CD8-positive, alpha-beta memory T cell (primary cell): ENCODE measurements at places on chromosomes 2 and 18. TPM values are rescaled to one million over a fixed set of nuclear protein-coding genes. Genes with fewer than 3 reads are reported as not detected.

DNA sequence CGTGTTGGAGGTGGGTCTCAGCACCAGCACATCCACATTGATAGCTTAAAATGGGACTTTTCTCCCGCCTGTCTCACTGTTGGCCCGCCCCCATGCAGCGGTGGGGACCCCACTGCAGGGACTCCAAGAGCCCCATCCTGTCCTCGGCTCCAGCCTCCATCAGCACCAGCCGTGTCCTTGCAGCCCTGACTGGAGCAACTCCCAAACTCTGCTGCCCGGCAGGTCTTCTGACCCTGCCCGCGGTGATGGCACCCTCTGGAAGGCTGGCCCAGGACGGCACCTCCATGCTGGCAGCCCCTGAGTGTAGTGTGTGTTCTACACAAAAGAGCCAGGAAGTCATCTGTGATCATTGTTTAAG is 41.6 kb upstream of the KCNG2 start:
- no peaks in the 10 kb centered on the region for H3K36me3 ChIP-seq
- no peaks in the 10 kb centered on the region for H3K27me3 ChIP-seq
- no peak overlapping the region for H3K27ac ChIP-seq
- no peak overlapping the region for H3K4me3 ChIP-seq
- no peaks in the 10 kb centered on the region for H3K4me1 ChIP-seq
- DNase-seq: peak; percentile 28

GRCh38 chr2:187577310-187577709 is 23.1 kb upstream of the TFPI start:
- no peaks in the 10 kb centered on the region for H3K36me3 ChIP-seq
- DNase-seq: no peak
- no peak overlapping the region for H3K27ac ChIP-seq

DNA sequence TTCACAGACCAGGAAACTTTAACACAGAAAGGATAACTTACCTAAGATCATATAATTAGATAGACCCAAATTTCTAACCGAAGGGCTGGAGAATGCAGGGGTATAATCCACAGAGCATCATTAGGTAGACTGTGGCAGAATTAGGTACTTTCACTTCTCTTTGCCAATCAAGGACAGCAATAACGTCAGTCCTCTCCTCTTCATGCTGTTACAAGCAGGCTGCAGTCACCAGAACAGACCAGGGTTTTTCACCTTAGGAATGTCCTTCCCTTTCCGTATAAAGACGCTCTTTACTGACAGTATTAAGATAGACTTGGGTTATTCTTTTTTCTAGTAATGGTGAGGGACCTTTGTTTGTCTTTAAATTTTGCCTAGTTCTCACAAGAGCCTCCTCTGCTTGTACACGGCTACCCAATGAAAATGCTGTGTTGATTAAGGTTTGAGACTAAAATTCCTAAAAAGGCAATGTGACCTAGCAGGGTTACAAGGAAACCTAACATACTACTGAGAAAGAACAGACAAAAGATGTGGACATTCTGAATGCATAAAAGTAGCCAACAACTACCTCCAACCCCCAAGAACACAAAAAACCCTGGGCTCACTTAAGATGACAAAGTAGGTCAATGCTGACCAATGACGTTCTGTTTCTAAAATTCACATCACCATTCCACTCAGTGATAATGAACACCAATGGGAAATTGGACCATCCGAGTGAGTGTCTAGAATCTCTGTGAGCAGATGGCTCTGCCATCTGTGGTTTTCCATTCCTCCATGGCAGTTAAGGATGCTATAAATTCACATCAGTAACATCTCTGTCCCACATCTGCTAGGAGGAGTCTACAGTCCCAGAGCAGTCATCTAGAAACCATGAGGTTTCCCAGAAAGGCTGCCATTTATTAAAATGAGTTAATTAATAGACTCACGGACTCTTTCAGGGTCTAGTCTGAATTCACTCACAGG is 2.1 kb downstream of the PDIA6 start:
- DNase-seq: no peak
- no peaks in the 10 kb centered on the region for H3K36me3 ChIP-seq
- H3K27me3 ChIP-seq: no peaks in the 10 kb centered on the region

- no peaks in the 10 kb centered on the region for H3K27me3 ChIP-seq
- H3K27ac ChIP-seq: no peak overlapping the region
- H3K36me3 ChIP-seq: no peaks in the 10 kb centered on the region
- H3K4me3 ChIP-seq: no peak overlapping the region
- no peaks in the 10 kb centered on the region for H3K4me1 ChIP-seq
Measured at GRCh38 chr2:10842506-10842905, 29.9 kb upstream of the PDIA6 start.

- peaks cover 25% of the 10 kb centered on the region for H3K4me1 ChIP-seq
- no peak overlapping the region for H3K27ac ChIP-seq
- peak; percentile 74 for DNase-seq
- H3K27me3 ChIP-seq: no peaks in the 10 kb centered on the region
- peaks cover 8% of the 10 kb centered on the region for H3K36me3 ChIP-seq
Measured at GRCh38 chr2:241689306-241689705, 2.7 kb upstream of the DTYMK start.

GRCh38 chr2:79112269-79112668 is 8.0 kb upstream of the REG1A start:
- H3K27ac ChIP-seq: no peak overlapping the region
- no peak for DNase-seq
- H3K27me3 ChIP-seq: no peaks in the 10 kb centered on the region
- H3K4me3 ChIP-seq: no peak overlapping the region
- H3K36me3 ChIP-seq: no peaks in the 10 kb centered on the region
- H3K4me1 ChIP-seq: no peaks in the 10 kb centered on the region

GRCh38 chr18:55534547-55534946 is 53.4 kb downstream of the TCF4 start:
- H3K4me3 ChIP-seq: no peak overlapping the region
- H3K27ac ChIP-seq: no peak overlapping the region
- no peaks in the 10 kb centered on the region for H3K36me3 ChIP-seq

DNA sequence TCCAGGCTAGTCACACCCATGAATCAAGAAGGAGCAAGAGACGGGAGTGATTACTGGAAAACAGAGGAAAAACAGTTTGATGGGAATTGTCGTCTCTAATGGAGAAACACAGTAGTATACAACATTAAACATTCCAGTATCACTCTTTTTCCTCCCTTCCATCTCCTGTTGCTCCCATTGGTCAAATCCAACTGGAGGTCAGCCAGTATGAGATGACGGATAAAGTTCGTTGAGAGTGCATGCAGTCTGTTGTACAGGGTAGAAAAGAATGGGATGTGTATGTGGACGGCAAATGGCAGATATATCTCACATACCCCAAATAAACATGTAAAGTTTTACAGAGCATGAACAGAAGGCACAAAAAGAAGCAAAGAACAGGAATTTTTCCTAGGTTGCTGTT is 221.9 kb upstream of the TNP1 start:
- no peaks in the 10 kb centered on the region for H3K4me1 ChIP-seq
- no peaks in the 10 kb centered on the region for H3K27me3 ChIP-seq

Gene TGFBRAP1
- total RNA-seq: 32.1 TPM

Gene SNRNP200
- 206 TPM for total RNA-seq

Gene SLC30A3
- total RNA-seq: 0.33 TPM

Gene DSG1
- not detected for total RNA-seq

Gene DPYSL5
- total RNA-seq: not detected

Gene SPEG
- total RNA-seq: 0.94 TPM
